ENCODE measurements at places on chromosomes 4 and X. TPM values are rescaled to one million over a fixed set of nuclear protein-coding genes. Genes with fewer than 3 reads are reported as not detected.

SCD5 gene
- total RNA-seq, result 4.7 TPM

MUC7 gene
- not detected for total RNA-seq

ATXN3L gene
- not detected for total RNA-seq

DNA sequence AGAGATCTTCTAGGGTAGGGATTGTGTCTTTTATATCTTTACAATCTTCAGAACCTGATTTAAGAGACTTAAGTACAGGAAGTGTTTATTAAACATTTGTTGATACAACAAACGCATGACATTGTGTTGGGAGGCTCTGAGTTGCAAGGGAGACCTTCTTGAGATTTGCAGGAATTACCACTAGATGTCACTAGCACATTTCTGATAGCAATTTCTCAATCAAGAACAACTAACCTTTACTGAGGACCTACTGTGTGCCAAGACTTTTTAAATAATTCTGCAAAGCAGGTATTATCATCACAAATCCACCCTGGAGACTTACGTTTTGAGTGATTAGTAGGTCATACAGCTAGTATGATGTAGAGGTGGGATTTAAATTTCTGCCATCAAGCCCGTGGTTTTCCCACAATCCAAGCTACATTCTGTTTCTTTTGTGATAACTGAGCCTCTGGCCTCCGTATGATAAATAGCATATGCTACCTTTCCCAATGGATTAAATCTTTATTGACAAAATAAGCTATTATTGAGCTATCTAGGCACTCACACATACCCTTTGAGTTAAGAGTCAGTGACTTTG is 986.0 kb downstream of the CCSER1 start:
- H3K27me3 ChIP-seq, result no peaks in the 10 kb centered on the region
- no peaks in the 10 kb centered on the region for H3K36me3 ChIP-seq

DNA sequence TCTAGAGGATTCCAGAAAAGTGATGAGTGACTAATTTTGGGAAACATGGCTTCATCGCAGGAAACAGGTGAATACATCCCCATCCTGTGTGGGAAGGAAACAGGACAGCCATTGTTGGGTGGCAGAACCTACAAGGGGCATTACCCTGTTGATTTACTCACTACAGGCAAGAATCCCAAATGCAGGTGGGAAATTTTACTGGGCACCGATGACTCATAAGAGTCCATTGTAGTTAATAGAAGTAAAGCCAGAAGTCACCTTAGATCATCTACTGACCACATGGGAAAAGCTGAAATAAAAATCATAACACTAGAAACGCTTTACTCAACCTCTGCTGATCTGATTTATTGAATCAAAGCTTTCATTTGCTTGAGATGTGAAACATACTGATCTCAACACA is 136.4 kb downstream of the TRIML1 start:
- H3K27ac ChIP-seq, result no peak overlapping the region
- no peaks in the 10 kb centered on the region for H3K36me3 ChIP-seq
- H3K4me3 ChIP-seq, result no peak overlapping the region
- H3K27me3 ChIP-seq, result no peaks in the 10 kb centered on the region

DNA sequence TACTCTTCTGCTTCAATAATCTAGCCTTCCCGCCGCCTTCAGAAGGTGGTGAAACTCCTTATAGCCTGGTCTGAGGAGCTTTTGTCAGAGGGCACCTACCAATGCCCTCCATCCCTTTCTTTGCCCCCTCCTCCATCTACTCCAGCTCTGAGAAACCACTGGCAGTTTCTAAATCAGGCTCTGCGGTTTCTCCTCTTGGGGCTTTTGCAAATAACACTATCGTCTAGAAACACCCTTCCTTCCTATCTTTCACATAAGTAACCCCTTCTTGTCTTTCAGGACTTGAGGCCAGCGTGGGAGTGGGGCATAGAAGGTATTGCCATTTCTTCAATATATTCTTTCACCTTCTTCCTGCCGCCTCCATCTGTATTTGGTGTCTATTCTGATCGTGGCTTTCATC is 1.2 kb upstream of the EFHC2 start:
- DNase-seq, result no peak
- H3K36me3 ChIP-seq, result no peaks in the 10 kb centered on the region
